ENCODE measurements at places on chromosomes 7 and 10.
A peak's percentile ranks its signal among the peaks of the same experiment; 100 is the strongest.

GRCh38 chr7:152136686-152137085 is 111.2 kb downstream of the GALNT11 start:
- DNase-seq, result no peak

DNA sequence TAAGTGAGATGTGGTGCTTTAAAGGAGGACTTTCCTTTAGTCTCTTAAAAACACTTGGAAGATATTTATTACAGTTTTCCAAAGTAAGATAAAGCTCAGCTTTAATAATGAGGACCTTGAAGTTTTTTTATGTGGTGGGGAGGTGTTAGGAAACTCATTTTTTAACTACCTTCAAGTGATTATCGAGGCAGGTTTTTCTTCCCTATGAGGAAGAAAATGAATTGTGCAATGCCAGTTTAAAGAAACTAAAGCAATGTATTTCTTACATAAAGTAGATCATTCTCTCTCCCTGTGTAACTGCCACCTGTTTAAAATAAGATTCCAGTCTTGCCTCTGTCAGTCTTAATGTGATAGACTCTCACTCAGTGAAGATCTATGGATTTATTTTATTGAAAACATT is 27.9 kb downstream of the ZEB1 start:
- DNase-seq, result no peak

DNA sequence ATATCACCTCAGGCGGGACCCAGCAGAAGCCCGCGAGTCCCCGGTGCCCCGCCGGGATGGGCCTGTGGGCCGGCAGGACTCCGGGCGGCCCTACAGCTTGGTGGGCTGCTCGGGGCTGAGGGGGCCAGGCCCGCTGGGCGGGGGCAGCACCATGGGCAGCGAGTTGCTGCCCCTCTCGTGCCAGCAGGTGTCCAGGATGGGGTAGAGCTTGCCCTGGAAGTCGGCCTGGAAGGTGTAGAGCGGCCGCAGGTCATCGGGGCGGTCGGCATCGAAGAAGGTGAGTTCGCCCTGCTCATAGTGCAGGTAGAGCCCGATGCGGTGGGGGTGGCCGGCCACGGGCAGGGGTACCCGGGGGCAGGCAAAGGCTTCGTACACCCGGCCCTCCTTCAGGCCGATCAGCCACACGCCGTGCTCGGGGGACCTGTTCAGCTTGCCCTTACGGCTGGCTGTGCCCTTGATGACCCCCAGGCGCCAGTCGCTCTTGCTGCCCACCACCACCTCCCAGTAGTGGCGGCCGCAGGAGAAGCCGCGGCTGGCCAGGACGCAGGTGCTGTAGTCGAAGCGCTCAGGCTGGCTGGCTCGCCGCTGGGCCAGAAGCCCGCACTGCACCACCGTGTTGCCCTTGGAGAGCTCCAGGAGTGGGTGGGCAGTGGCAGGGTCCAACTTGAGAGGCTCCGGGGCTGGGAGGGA is 4.3 kb upstream of the NSUN5 start:
- DNase-seq, result no peak

- DNase-seq, result no peak
Observed at GRCh38 chr7:31935124-31936054, 134.8 kb downstream of the PDE1C start.

GRCh38 chr10:4095166-4095917 is 310.3 kb upstream of the KLF6 start:
- DNase-seq, result no peak

DNA sequence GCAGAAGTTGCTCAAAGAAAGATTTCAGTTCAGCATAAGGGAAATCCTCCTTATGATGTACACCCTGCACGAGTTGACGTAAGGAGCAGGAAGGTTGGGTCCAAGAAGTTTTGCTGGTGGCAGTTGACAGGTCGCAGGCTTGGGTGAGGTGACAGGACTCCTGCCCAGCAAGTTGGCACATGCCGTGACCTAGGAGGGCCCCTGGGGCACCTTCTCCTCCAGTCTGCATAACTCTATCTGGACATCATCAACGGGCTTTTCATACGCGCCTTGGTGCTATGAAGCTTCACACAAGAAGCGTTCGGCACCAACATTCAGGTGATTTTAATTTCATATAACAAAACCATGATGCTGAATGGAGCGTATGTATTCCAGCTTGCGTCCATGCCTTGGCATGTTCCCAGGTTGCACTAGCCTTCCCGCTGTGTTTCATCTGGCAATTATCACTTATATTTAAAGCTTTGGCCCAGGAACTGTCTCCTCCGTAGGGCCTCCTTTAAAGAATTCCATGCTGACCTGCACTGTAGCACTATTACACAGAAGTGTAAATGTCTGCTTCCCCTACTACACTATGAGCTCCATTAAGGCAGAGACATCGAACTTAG is 651.6 kb upstream of the FOXK1 start:
- no peak for DNase-seq

DNA sequence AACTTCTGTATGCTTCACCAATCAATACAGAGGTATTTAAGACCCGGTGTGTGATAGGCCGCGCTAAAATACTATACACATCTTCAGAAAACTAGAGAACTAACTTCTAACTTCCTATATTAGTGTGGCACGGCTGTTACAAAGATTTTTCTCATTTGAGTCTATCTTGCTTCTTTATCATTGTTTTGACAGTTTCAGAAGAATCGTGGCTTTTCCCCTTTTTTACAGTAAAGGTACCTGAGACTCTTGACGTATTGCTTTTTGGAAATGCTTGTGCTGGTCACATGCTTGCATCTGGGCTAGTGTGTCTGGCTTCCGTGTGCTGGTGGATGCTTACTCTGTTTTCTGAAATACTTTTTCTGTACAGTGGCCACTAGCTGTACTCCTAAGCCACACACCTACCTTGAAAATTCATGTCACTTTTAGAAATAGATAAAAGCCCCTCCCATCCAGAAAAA is 12.7 kb downstream of the IKZF1 start:
- DNase-seq, result no peak

DNA sequence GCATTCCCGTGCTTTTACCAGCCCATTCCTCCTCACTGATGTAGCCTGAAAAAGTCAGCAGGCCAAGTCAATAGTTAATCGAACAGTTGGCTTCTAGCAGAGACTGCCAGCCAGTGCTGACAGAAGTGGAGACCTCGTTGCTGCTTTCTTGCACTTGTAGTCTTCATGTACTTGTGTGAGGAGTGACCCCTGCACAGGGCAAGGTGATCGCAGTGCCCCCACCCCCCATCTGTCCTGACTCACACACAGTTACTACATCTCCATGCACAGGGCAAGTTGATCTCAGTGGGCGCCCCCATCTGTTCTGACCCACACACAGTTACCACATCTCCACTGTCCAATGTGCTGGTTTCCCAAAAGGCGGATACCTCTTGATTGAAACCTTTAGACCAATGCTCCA is 34.2 kb downstream of the C10orf71 start:
- DNase-seq, result no peak

DNA sequence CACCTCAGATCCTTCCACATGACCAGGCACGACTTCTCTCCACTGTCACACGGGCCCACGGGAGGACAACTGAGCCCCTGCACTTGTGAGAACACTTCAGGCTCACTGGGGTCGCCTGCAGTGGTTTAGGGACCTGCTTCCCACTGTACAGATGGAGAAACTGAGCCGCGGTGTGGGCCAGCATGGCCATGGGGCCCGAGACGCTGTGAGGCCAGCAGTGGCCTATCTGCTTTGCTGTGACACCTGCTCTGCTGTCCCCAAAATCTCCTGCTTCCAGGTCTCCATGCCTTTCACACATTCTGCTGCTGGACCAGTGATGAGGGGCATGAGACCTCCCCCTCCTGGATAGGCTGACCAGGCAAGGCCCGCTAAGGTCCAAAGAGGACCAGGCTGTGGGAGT is 75.8 kb upstream of the PAX2 start:
- DNase-seq, result no peak

GRCh38 chr10:77641788-77642397 is 4.3 kb upstream of the KCNMA1 start:
- peak; percentile 77 for DNase-seq

DNA sequence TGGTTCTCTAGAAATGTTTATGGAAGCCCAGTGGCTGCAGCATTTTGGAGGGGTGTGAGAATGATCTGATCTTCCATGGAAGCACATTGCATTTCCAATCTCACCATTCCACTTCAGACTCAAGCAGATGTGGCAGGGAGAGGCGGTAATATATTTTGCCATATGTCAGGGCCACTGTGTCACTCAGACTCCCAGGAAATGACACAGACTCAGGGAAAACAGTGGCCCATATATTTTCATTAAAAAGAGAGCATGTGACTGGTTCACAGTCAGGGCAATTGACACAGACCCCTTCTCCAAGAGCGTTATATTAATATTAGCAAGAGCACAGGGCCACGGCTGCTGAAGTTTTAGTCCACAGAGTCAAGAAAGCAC is 149.3 kb upstream of the NRP1 start:
- no peak for DNase-seq

GRCh38 chr7:93008833-93009232 is 108.9 kb downstream of the SAMD9 start:
- no peak for DNase-seq

DNA sequence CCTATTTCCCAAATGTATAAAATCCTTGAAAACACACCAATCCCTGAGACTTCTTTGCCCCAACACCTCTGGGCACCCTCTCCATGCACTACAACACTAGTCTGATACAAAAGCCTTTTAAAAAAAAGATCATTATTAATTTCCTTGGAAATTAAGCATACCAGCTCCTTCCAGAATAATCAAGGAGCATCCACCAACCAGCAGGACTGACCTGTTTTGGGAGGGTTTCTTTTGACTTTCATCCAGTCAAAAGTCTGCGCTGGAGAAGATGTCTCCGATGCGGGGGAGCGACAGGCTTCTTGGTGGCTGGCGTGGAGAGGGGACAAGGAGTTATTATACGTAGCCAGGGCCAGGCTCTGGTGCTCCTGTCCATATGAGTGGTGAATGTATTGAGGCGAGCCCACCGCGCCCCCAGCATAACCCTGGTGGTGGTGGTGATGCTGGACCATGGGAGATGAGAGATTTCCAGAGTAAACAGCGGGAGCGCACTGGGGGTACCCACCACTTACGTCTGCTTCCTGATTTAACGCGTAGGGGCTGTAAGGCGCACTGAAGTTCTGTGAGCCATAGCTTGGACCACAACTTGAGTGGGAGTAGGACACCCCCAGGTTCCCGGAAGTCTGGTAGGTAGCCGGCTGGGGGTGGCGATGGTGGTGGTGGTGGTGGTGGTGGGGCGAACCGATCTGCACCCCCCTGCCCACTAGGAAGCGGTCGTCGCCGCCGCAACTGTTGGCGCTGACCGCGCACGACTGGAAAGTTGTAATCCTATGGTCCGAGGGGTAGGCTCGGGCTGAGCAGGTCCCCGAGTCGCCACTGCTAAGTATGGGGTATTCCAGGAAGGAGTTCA is 527 bp downstream of the HOXA1 start:
- DNase-seq, result no peak

GRCh38 chr7:151699147-151699927 is 177.6 kb downstream of the PRKAG2 start:
- DNase-seq, result no peak

DNA sequence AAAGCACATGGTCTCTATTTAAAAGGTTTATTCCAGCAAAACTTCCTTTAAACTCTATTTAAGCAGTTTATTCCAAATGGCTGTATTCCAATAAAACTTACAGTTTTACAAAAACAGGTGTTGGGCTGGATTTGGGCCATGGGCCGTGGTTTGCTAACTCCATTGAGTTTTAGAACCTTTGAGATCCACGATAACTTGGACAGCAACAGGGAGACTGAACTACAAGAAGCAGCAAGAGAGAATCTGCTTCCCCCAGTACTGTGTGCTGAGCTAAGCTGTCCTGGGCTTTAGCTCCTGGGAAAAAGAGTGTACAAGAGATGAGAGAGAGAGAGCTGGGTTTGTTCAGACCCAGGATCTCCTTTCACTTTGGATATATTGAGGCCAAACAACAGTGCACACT is 204.0 kb upstream of the CELF2 start:
- DNase-seq, result no peak

GRCh38 chr7:1746491-1746975 is 76.5 kb downstream of the ELFN1 start:
- no peak for DNase-seq

GRCh38 chr10:86287966-86288579 is 78.5 kb downstream of the GRID1 start:
- DNase-seq, result no peak

DNA sequence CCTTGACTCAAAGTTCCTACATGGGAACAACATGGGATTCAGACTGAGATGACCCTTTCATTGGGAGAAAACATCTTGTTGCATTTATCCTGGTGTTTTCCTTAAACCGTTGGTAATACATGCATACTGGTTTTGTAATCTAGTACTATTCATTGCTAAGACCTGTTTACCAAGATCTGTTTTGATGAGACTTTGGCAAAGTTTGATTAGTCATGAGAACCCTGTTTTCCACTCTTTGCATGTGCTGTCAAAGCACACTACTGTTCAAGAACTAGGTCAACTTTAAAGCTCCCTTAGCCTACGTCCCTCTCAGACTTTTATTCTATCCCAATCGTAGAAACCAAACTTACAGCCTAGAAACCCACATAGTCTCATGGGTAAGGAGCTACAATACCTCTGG is 650.9 kb downstream of the GATA3 start:
- DNase-seq, result no peak

- DNase-seq, result peak; percentile 60
Observed at GRCh38 chr10:69846293-69846921, 44.7 kb downstream of the COL13A1 start.

DNA sequence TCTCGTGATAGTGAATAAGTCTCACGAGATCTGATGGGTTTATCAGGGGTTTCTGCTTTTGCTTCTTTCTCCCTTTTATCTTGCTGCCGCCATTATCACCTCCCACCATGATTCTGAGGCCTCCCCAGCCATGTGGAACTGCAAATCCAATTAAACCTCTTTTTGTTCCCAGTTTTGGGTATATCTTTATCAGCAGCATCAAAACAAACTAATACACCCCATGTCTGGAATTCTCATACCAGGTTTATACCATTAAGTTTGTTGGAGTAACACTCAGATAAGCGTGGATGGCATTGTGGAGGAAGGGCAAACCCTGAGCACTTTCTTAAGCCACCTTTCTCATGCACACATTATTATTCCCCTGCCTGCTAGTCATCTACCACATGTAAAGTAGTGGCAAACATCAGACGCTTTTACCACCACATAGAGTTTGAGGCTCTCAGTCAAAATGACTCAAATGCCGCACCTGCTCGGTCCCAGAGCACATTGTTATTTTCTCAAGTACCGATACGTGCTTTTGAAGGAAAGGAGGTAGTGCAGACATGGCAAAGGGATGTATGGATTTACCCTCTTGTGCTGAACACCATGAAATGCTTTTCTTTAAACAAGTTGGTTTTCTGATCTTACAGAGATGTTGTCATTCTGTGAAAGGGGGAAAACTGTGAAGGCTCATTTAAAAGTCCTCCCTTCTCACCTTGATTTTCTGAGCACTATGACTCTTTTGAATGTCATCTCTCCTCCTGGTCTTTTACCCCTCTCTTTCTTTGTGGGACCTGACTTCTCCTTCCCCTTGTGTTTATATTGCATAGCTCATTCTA is 429.7 kb downstream of the EXOC4 start:
- no peak for DNase-seq

DNA sequence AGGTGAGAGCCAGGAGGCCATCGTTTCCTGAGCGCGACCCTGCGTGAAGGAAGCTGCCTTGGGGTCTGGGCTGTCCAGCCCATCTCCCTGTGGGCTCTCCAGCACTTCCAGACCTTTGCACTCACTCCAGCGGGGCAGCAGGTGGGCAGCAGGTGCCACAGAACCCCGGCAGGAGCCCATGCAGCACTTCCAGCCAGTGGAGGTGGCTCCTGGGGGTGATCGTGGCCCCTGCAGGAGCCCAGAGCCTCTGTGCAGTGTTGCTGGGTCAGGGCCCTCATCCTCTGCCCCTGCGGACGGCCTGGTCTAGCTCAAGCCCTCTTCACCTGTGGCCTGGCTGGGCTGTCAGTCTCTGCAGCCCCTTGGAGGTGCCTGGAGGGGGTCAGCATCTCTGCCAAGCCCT is 59.9 kb downstream of the PWWP2B start:
- DNase-seq, result no peak

- no peak for DNase-seq
Observed at GRCh38 chr10:12405342-12406320, 56.3 kb downstream of the CAMK1D start.
